Activated T-helper 9 cell treated with anti-CD3 and anti-CD28 coated beads, Interleukin-2, amount 50 U/mL, for 16 hours (primary cell): ENCODE measurements at places on chromosomes 11 and 22.

DNA sequence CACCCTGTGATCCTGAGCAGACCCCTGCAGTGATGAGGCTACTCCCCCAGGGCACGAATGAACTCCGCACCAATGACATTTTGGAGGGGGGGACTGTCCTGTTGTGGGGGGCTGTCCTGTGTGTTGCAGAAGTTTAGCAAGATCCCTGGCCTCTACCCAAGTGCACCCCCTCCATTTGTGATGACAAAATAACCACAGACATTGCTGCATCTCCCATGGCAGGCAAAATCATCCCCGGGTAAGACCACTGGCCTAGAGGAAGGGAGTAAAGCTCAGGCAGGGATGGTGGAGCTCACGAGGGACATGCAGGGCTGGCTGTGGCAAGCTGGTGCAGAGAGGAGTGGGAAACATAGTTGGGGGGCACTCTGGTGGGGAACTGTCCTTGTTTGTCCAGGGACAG is 40.6 kb downstream of the NECTIN1 start:
- no peak for DNase-seq

GRCh38 chr11:12075822-12076821 is 34.3 kb upstream of the MICAL2 start:
- DNase-seq = no peak

DNA sequence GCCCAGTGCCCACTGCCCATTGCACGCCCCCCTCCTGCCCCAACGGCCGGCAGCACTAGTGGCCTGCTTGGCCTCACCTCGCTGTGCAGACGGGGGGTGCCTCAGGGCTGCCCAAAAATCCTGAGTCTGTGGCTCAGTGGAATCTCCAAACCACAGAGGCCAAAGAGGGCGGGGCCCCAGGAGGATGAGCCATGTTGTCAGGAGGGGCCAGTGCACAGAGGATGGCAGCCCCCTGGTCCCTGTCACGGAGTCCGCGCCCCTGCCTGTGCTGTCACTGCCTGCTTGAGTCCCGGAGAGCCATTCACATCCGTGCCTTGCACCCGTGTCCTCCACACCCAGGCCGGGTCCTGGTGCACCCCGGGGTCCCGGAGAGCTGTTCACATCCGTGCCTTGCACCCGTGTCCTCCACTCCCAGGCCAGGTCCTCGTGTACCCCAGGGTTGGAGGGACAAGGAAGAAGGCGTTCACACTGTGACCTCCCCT is 36.4 kb upstream of the MUC5AC start:
- DNase-seq = no peak

- DNase-seq = no peak
Observed at GRCh38 chr11:35182317-35182939, 43.5 kb downstream of the CD44 start.

GRCh38 chr11:118224511-118225188 is at the start of gene JAML:
Gene JAML, minus strand, starts transcription at chr11:118225011. Its CDS starts 10,145 bp downstream, at chr11:118214866.
- DNase-seq = no peak

DNA sequence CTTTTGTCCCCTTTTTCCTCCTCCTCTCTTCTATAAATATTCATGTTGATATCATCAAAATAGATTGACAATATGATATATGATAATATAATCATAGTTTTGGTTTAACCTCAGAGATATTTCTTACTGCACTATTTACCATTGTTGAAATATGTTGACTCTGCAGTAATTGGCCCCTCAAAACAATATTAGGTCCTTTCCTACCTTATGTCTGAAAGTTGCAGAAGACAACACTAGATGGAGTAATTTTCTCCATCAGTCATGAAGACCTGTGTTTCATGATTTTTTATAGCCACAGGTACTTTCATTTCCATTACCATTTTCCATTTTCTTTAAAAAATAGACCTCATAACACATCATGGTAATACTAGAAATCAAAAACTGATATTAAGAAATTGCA is 284.4 kb downstream of the LUZP2 start:
- DNase-seq = no peak

DNA sequence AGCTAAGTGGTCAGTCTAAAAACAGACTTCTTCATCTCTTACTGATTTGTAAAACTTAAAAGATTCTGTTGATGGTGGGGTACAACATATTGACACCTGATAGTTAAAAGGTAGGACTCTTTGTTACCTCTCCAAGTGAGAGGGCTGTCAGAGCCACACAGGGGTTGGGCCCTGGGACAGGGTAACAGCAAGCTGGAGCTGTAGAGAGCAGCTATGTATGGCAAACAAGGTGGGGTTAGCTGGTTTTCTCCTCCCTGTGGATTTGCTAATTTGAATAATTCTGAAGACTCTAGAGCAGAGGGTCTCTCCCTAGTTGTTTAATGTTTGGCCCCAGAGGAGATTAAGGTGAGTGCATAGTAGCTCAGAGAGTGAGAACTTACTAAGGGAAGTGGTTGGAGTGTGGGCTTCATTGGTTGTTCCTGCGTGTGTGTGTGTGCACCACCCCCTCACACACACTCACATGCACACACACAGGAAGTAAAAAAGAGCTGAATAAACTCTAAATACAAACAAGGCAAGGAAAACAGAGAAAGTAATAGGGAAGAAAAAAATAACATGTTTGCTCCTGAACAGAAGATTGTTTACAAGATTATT is 9.2 kb upstream of the GAS2 start:
- no peak for DNase-seq

DNA sequence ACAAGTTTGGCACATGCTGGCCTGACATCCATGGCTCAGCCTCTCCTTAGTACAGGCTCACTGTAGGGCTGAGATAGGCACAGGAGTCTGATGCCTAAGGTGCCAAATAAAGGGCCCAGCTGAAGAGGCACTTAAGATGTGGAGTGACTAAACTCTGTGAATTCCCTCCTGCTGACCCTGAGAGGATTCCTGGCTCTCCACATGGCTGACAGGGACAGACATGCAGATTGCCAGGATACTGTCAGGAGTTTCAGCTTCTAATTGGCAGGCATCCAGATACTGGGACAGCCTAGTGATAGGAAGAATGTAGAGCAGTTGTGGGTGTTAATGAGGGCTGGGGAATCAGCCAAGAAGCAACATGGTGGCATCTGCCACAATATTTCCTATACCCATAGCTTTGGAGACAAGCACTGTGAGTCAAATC is 558.7 kb downstream of the INSC start:
- no peak for DNase-seq

- DNase-seq = no peak
Observed at GRCh38 chr22:46250783-46251125, 661 bp upstream of the CDPF1 start.

DNA sequence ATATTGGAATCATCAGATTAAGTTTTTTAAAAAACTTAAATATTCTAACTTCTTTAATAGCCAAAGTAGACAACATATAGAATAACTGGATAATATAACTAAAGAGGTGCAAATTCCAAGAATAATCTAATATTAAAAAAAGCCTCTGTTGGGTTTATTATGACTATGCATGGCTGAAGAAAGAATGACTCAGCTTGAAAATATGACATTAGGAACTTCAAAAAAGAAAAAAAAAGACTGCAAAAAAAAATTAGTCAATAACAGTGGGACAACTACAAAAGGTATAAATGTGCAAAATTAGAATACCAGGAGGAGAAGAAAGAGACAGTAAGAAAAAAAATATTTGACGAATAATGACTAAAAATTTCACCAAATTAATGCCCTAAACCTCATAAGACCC is 1178.0 kb downstream of the JRKL start:
- no peak for DNase-seq

GRCh38 chr11:101718402-101718801 is 134.6 kb upstream of the TRPC6 start:
- no peak for DNase-seq

DNA sequence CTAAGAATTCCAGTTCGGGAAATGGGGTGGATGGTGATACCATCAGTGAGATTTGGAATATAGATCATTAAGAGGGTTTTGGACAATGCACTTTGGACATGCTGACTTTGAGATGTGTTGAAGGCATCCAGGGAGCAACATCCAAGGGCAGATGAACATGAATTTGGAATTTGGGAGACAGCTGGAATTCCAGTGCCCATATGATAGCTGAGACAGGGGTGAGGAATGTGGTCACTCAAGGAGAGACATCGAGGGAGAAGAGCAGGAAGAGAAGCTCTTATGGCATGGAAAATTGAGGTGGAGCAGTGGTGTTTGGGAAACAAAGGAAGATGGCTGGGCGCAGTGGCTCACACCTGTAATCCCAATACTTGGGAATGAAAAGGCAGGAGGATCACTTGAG is 11.8 kb upstream of the MICAL2 start:
- no peak for DNase-seq

- no peak for DNase-seq
Observed at GRCh38 chr11:88484873-88485621, 147.5 kb upstream of the CTSC start.

DNA sequence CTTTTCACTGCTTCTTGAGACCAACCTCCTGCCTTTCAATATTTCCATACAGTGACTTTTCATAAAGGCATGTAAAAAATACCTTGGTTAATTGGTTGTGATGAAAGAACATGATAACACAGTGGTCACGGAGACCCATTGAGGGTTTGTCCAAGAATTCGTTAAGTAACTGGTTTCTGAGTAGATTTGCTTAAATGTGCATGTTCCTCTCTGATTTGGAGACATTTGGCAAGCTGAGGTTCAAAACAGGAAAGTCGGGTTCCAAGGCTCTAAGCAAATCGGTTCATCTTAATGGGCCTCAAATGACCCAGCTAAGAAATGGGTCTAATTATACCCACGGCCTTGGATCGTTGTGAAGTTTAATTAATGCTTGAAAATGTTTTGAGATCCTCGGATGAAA is 36.9 kb upstream of the CCND1 start:
- no peak for DNase-seq

DNA sequence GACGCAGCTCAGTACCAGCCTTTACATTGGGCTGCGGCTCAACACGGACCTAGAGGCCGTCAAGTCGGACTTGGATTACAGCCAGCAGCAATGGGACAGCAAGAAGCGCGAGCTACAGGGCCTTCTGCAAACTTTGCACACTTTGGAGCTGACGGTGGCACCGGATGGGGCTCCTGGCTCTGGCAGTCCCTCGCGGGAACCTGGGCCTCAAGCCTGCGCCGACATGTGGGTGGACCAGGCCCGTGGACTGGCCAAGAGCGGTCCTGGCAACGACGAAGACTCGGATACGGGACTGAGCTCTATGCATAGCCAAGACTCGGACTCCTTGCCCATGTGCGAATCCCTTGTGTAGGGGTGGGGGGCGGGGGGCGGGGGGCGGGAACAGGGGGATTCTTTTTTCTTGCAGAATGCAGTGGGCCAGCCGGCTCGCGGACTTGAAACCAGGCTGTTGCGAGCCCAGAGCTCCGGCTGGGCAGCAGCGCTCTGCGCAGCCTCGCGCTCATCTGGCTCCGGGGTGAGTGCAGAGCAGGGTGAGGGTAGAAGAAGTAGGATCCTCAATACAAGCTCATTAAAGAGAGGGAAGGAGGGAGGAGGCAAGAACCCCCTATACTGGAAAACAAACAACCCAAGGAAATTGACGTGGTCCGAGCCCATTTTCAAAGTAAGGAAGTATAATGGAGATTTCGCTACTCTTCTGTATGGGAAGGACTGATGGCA is 1.8 kb downstream of the RASSF10 start:
- DNase-seq = no peak

GRCh38 chr11:90803831-90804230 is 581.0 kb upstream of the CHORDC1 start:
- DNase-seq = no peak

DNA sequence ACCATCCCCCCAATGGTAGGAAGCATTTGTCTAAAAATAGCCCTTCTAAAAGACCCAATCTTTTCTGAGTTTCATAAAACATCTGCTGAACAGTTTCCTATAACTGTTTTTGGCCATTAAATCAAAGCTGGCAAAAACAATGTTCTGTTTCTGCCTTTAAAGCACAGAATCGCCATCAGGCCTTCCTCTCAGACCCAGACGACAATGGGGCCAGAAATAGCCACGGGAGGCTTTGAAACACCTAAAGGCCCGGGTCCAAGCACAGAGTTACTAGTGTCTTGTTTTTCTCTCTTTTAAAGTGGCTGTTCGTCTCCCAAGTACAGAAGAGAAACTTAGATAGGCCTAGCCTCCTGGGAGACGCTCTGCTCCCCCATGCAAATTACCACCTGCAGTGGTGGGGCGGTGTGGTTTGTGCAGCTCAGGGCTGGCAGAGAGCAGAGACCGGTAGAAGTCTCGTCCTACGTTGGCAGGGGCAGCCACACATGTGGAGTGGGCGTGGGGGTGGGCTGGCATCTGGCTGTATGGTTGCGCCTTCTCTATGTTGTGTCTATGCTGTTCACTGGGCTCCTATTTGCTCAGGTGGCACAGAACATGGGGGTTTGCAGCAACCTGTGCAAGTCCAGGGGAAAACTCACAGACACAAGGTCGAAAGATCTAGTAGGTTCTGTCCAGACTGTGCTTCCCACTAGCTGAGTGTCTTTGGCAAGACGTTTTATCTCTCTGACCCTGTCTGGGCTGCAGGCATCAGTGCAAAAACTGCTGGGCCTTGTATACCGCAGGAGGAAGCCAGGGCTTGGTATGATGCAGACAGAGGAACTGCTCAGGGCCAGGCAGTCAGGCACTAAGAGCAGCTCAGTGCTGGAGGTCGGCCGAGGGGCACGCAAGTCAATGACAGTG is 23.6 kb upstream of the ETS1 start:
- no peak for DNase-seq

DNA sequence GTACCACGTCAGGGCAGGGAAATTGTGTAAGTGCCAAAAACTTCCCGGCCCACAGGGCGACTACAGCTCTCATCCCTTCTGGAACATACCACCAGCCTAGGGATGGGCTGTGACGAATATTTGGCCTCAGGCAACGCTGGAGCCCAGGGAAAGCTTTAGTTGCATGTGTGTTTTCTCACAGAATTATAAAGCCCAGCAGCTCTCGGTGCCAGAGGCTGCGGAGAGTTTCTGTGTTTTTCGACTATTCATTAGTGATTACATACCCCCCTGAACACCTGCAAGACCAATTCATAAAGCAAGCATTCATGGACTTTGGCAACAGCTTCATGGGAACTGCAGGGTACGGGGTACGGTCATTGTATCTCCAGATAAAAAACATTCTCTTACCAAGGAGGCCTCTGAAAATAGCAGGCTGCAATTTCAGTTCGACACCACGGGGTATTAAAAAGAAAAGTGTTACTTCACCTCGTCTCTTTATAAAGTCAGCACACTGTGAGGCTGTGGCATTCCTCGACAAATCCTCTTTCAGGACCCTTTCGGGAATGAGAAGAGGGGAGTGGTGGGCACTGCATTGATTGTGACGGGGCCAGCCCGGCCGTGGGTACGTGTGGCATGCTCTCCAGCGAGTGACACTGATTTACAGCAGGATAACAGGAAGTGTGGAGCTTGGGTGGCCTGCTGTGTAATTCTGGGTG is 243.6 kb upstream of the SORL1-AS1 start:
- DNase-seq = no peak

DNA sequence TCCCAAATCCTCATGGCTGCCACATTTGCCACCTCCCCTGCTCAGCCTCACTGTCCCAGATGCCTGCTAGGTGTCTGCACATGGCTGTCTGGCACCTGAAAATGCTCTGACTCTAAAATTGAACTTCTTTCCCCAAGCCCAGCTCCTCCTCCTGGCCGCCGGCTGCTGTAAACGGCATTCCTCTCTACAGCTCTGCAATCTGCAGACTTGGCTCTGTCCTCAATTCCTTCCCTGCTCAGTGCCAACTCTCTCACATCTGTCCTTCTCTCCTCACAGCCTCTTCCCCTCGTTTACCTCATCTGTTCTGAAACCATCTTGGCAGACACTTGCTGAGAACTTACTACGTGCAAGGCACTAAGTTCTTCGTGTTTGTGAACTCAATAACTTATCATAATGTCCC is 169.4 kb upstream of the SYT13 start:
- DNase-seq = no peak
